Hematopoietic multipotent progenitor cell treated with erythropoietin and hydrocortisone succinate and interleukin-3 and kit ligand, for 17 days (in vitro differentiated cells): ENCODE measurements at places on chromosomes 16 and 17.

DNA sequence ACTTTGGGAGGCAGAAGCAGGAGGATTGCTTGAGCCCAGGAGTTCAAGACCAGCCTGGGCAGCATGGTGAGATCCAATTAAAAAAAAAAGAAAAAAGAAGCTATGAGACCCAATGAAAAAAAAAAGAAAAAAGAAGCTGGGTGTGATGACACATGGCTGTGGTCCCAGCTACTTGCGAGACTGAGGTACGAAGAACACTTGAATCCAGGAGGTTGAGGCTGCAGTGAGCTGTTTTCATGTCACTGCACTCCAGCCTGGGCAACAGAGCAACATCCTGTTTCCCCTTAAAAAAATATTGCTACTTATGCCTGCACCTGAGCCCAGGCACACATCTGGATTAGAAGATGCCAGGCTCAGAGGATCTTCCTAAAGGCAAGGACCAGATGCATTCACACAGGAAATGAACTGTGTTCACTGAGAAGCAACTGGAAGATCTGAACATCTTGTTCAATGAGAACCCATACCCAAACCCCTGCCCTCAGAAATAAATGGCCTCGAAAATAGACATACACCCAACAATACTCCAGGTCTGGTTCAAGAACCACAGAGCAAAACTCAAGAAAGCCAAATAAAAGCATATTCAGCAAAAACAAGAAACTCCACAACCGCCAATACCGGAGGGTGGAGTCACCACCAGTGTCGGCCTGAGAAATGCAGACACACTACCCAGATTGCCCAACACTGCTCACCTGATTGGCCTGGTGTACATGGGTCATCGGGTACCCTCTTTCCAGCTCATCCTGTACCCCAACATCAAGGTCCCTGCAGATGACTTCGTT, 4.4 kb downstream of the RNF135 start:
- DNase-seq = no peak

DNA sequence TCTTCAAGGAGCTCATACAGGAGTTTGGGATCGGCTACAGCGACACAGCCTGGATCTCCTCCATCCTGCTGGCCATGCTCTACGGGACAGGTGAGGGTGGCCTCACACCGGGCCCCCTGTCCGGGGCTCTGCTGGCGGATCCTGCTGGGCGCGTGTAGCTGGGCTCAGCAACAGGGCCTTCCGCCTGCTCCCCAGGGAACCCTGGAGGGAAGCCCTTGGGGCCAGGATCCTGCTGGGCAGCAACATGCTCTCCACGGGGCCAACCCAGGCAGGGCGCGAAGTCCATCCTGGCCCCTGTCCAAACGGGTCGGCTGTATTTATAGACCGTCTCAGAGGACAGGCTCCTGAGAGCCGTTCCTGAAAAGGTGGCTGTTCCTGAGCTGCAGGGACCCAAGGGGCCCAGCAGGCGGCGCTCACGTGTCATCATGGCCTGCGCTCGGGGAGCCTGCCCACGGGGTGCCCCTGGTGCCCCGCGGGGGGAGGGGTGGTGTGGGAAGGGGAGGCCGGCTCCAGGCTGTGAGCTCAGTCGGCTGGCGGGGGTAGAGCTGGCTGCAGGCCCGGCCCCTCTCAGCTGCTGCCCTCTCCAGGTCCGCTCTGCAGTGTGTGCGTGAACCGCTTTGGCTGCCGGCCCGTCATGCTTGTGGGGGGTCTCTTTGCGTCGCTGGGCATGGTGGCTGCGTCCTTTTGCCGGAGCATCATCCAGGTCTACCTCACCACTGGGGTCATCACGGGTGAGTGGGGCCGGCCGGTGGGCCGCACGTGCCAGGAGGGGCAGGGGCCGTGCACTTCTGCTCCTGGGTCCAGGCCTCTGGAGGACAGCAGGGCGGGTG, 7.5 kb downstream of the SLC16A3 start:
- DNase-seq = peak; percentile 77

GRCh38 chr17:8126491-8127066, 2.7 kb upstream of the HES7 start:
- DNase-seq = no peak

DNA sequence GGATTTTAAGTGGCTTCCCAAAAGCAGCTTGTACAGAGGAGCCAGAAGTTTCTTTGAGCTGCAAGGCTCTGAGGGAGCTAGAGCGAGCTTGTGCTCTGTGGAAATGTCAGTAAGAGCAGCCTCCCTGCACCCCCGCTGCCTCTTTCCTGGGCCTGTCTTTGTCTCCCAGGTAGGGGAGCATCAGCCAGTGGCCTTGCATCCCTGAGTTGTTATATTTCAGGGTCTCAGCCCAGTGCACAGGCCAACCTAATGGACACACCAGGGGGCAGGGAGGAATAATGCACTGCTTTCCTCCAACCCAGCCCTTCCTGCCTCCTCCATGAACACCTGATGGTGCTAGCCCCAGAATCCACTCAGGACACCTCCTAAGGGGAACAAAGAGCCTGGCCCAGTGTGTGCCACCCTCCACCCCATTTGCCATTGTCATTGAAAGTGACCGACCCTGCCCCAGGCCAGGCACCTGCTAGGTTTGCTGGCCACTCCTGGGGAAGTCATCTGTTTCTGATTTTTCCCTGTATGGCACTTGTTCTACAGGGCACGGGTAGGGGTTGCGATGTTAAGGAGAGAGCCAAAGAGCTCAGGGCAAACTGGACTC, 6.3 kb downstream of the TPPP3 start:
- DNase-seq = no peak

DNA sequence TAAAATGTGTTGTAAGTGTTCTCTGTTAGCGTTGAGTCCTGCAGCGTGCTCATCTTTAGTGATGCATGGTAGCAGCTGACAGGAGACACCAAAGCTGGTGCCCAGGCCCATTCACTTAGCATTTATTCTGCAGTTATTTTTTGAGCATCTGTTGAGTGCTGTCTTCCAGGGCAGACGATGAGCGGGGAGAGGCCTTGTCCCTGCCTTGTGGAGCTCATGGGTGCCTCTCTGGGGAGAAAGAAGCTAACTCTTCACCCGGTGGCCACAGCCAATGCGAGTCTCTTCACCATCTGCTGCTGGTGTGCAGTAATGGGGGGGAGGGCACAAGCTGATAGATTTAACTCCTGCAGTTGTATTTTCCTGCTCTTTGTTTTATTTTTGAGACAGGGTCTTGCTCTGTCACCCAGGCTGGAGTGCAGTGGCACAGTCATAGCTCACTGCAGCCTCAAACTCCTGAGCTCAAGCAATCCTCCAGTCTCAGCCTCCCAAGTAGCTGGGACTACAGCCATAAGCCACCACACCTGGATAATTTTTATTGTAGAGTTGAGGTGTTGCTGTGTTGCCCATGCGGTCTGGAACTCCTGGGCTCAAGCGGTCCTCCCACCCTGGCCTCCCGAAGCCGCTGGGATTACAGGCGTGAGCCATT, 30.5 kb downstream of the GPT2 start:
- DNase-seq = no peak

GRCh38 chr17:76793775-76794174, 55.9 kb downstream of the MFSD11 start:
- peak; percentile 39 for DNase-seq

DNA sequence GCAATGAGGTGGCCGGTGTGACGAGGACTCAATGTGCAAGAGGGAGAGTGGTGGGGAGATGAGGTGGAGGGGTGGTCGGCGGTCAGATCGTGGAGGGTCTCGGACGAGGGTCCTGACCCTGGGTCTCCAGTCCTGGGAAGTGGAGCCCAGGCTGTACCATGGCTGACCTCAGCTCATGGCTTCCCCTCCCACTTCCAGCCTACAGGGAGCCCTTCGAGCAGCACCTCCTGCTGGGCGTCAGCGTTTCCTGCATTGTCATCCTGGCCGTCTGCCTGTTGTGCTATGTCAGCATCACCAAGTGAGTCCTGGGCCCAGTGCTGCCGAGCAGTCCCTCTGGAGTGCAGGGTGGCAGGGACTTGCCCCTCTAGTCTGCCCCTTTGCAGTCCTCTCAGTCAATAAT, 41.8 kb downstream of the IL4R start:
- DNase-seq = peak; percentile 30
